ENCODE measurements at places on chromosomes 16 and 17.

- DNase-seq: no peak
These were observed 28.6 kb downstream of the WDR45B start for GRCh38 chr17:82619641-82620040.

DNA sequence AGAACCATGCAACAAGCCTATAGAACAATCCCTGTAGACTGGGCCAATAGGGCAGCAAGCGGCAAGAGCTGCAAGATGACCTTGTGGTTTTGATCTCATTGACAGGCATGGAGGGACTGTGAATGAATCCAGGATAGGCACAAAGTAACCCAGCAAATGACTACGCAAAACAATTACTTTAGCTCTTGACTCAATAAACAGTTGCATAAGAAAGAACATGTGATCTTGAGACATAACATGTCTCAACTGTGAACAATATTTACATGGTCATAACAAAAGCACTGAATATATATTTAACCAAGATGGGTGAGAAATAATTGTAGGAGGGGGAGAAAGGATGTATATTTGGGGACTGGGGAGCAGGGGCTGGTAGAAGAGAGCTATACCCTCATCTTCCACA, 313.7 kb upstream of the CDH5 start:
- DNase-seq: no peak

DNA sequence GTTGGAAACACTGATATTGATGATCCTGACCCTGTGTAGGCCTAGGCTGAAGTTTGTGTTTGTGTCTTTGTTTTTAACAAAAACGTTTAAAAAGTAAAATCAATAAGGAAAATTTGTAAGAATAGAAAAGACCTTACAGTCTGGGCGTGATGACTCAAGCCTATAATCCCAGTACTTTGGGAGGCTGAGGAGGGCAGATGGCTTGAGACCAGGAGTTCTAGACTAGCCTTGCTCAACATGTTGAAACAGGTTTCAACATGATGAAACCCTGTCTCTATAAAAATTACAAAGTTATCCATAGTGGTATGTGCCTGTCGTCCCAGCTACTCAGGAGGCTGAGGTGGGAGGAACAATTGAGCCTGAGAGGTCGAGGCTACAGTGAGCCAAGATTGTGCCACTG, 18.3 kb upstream of the TOM1L1 start:
- no peak for DNase-seq

DNA sequence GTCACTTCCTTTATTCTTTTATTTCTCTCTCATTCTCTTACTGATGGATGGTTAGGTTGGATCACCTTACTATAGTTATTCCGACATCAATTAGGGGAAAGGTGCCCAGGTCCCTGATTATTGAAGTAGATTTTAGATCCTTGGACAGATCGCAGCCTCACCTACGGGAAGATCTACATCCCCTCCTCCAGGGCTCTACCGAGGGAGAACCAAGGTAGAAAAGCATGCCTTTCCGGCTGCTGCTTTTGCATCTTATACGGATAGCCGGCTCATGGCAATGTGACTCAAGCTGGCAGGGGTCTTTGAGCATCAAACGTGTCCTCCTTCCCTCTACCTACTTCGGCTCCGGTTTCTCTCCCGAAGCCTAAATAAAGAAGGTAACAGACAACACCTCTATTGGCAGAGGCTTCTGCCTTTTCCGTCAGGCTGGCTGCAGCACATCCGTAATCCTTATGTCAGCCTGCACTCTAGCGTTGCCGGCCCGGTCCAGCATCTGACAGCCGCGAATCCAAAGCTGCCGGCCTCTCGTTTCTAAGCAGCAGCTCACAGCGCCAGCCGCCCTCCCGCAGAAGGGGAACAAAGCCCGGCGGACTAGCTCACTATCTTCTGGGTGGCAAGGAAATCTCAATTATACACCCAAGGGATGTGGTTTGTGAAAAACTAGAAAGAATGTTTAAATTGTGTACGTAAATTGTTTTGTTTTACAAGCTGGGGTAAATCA, 46.9 kb downstream of the IRX6 start:
- DNase-seq: no peak

GRCh38 chr17:33245183-33245582, 47.9 kb downstream of the ASIC2 start:
- DNase-seq: no peak

GRCh38 chr16:75250809-75251279, 580 bp downstream of the BCAR1 start:
- DNase-seq: no peak

GRCh38 chr17:27808628-27809027, 8.3 kb upstream of the NOS2 start:
- DNase-seq: no peak

DNA sequence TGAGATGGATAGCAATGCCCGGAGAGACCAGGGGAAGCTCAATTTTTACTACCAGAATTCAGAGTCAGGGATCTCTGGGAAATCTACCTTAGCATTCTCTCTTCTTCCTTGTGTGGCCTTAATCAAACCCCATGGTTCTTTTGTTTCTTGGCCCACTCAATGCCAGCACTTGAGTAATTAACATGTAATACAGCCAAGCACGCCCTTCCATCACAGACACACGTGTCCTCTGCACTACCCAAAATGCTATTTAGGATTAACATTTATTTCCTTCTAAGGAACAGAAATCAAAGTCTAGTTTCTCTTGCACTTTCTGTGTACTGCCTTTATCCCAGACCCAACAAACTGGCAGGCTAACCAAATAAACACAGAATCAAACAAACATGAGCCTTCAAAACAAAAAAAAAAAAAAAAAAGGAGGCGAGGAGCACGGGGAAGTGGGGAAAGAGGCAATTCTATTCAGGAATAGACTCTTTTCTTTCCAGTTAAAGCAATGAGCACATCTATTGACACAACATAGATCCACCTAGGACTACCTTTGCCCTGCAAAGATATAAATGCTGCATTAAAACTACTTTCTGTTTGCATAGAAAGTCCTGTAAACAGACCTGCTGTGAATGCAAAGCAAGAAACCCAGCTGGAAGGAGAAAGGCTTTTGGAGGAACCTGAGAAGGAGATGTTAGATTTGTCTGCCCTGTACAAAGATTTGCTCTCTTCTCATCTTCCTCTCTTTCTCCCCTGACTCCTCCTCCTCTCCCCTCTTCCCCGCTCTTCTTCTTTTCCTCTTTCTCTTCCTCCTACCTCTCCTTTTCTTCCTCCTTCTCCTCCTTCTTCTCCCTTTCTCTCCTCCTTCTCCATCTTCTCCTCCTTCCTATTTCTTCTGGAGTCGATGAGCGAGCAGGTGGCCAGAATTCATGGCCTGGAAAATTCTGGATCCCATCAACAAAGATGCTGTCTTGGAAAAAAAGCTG, 294.4 kb downstream of the NPIPA8 start:
- DNase-seq: no peak

DNA sequence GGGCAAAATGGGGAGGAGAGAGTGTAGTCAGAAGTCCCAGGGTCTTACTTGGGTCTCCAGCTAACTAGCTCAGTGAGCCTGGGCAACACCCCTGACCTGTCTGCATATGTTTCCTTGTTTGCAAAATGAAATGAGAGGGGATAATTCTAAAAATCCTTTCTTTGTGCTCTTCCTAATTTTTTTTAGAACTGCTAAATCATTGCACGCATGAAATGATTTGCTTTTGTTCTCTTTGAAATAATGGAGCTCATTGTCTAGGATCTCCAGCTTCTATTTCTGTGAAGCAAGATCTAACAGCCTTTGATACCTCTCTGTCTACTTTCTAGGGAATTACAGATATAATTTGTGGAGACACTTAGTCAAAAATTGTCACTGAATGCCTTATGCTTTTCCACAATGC, 181.3 kb downstream of the CDH13 start:
- DNase-seq: no peak

DNA sequence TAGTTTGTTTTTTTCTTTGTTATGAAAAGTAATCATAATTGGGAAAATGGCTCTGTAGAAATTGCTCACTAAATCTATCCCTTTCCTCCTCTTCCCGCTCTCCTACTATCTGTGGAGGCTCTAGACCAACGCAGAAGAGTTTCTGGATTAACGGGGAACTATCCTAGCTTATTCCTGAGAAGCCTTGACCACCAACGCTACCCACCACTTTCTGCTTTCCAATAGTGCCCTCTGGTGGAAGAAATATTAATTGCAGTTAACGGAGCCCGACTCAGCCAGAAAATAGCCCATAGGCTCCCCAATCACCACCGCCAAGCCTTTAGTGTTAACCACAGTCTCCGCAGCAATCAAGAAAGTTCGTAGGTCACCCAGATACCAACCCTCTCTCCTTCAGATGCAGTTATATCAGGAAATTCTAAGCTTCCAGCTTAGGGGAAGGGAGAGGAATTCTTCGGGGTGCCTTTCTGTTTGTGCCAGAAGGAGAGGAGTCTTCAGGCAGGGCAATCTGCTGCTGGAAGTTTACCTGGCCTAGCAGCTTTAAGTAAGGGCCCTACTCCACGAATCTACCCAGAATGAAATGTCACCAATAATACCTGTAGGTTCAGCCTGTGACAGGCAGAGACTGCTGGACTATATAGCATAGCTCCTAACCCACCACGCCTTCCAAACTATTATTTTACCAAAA, 23.0 kb upstream of the NSRP1 start:
- DNase-seq: no peak

DNA sequence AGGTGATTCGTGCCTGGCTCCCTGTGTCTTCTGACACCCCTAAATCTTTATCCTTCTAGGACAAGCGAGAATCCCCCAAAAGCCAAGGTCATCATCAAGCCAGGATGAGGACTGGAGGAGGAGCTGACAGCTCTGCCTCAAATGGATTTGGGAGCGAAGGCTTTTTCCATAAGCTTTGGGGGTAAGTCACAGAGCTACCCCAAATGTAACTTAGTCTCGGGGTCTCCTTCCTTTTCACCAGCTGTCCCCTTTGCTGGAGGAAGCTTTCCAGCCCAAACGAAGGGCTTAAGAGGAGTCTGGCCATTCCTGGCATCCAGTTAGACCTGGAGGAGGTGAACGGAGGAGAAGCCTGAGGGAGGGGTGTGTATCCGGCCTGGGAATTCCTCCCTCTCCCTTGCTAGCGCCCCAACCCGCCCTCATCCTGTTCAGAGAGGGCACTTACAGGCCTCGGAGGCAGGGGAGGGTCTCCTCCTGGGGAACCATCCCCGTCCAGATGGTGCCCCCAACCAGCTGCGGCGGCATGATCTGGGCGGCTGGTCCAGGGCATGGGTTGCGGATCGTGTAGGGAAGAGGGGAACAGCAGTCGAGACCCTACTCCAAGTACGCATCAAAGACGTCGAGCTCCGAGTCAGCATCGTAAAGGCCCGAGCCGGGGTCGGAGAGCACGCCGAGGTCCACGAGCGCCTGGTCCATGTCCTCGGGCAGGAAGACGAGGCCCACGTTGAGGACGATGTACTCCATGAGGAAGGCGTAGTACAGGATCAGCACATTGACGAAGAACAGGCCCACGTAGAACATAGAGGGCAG, 938 bp downstream of the DEXI start:
- DNase-seq: no peak

- no peak for DNase-seq
These were observed 105.8 kb upstream of the GSE1 start for GRCh38 chr16:85507342-85507741.

DNA sequence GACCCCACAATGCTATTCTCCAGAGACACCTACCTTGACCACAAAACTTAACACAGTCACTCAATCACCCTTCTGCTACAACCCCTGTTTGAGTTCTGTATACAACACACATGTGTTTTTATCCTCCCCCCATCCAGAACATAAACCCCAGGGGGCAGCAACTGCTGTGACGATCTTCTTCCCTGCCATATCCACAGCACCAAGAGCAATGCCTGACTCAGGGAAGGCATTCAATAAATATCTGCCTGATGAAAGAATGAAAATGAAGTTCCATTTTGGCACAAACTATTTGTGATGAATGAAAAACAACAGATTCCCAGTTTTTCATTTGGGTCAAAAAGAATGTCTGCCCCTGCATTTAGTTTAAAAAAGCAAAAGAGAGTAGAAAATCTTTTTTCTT, 27.0 kb downstream of the ASIC2 start:
- no peak for DNase-seq

- no peak for DNase-seq
These were observed 53.8 kb downstream of the SNX11 start for GRCh38 chr17:48161127-48161905.

Data from NCI-H187 treated with DMSO at 0.1 percent for 48 hours (cell line).